Hypothalamus (tissue), 51 donors: ENCODE measurements at places on chromosomes 4 and X.

DNA sequence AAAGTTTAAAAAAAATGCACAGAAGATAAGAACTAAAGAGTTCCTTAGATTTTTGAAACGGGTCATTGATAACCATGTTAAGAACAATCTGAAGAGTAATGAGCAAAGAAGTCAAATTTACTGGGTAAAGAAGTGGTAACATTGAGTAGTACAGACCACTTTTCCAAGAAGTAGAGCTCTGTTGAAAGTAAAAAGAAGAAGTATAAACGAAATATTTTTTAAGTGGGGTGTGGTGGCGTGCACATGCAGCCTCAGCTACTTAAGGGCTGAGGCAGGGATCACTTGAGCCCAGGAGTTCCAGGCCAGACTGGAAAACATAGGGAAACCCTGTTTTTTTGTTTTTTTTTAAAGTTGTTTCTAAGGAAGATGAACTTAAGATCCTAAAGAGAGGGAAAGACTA, 68.5 kb downstream of the UBA6 start:
- DNase-seq, result no peak

DNA sequence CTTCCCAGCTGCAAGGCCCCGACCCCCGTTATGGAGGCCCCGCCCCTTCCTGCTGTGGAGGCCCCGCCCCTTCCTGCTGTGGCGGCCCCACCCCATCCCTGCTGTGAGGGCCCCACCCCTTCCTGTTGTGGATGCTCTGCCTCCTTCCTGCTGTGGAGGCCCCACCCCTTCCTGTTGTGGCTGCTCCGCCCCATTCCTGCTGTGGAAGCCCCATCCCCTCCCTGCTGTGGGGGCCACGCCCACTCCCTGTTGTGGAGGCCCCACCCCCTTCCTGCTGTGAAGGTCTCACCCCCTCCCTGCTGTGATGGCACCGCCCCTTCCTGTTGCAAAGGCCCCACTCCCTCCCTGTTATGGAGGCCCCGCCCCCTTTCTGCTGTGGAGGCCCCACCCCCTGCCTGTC, 104.9 kb upstream of the PSAPL1 start:
- DNase-seq, result no peak

DNA sequence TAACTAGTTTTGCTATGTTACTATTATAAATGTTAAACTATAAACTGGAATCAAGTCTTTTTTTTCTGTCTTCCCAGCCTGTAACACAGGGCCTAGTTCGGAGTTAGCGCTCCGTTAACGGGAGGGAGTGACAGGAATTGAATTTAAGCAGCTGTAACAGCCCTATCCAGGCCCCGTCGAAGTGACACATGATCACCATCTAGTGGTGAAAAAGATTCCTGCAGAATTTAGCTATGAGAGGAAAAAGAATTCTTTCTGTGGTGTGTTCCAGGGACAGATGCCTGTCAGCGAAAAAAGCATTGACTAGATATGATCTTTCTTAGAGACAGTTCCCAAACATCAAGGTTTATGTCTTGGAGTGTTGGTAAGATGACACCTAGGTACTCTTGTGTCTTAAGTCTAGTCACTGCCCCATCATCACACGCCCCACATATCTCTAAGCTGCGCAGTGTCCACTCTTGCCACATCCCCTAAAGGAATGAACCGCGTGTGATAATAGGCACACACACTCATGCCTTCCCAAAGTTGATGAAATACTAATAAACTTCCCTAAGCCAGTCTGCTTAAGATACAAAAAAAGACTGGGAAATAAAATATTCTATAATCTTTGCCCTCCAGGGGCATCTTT, 2.1 kb downstream of the GAB3 start:
- DNase-seq, result no peak

DNA sequence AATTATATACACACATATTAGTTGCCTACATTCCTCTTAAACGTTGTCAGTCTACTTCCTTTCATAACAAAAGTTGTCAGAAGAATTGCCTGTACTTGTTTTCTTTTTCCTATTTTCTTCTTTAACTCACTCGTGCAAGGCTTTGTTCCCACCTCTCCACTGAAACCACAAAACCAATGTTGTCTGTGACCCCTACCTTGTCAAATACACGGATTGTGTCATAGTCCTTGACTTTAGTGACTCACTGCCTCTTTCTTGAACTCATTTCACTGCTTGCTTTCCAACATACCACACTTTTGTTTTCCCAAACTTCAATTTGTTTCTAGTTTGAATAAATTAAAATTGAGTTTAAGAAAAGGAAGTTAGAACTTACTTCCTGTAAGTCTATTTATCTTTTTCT, 283.9 kb upstream of the AGA start:
- no peak for DNase-seq

DNA sequence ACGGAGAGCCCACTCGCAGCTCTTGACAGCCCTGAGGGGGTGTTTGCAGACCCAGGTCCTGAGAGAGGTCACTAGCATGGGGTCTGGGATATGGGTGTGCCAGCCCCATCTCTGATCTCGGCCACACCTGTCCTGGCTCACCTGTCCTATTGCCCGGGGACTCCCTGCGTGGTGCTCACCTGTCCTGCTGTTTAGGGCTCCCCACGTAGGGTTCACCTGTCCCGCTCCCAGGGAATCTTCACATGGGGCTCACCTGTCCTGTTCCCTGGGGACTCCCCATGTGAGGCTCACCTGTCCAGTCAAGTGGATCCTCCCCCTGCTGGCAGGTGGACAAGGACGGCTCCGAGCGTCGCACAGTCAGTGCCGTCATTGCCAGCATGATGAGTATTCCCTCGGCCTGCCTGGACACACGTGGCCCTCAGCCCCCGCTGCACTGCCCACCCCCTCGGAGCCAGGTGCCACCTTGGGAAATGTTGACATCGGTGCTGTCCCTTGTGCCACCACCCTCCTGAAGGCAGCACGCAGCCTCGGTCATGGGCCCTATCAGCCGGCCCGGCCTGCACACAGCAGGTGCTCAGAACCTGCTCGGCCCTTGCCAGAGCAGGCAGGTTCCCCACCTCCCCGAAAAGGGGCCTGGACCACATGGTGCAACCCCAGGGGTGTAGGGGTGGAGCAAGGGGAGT, 6.3 kb downstream of the SLC49A3 start:
- no peak for DNase-seq

DNA sequence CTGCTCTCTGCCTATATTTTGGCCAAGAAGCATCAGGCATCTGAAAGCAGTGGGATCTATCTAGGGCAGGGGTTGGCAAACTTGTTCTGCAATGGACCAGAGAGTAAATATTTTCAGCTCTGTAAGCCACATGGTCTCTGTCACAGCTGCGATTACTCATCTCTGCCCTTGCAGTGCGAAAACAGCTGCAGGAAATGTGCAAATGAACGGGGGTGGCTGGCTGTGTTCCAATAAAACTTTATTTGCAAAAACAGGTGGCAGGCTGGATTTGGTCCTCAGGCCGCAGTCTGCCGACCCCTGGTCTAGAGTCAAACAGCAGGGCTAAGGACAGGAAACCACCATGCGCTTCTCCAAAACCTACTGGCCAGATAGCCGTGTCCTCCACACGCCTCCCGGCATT, 48.6 kb downstream of the ACOX3 start:
- DNase-seq, result no peak

- no peak for DNase-seq
These were observed 79.6 kb downstream of the CCKAR start for GRCh38 chr4:26410385-26411293.

DNA sequence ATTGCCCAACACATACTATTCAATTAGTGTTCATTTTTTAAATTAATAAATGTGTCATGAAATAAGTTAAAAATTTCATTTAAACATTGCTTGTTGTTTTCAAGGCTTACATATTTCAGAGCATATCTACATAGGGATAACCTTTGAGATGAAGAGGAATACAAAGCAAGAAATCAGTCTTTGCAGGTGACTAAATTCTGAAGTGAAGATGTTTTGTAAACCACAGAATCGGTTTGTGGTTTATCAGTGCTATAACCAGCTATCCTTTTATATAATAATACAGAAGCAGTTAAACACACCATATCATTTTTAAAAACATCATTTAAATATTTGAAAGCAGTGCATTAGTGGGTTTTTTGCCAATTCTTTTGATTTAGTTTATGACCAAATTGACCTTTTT, 26.9 kb downstream of the FAM241A start:
- no peak for DNase-seq

DNA sequence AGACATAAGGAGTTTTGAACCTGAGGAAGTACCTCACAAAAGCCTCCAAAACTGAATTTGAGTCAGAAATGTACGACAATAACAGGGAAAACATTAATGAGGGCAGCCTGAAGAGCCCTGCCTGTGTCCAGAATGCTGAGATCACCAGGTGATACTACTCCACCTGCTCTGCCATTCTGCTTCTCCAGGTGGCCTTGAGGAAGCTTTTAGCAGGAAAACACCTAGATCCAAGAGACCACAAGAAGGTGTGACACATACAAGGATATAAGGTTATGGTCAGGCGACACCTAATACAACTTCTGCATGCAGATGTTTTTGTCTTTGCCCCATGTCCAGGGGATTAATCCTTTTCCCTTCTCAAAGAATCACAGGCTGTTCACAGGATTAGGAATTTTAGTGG, 15.3 kb downstream of the SOWAHB start:
- DNase-seq, result no peak

- no peak for DNase-seq
These were observed 35.4 kb upstream of the PDLIM3 start for GRCh38 chr4:185570727-185571126.

- no peak for DNase-seq
These were observed 320.2 kb upstream of the GATB start for GRCh38 chr4:152081024-152081423.

DNA sequence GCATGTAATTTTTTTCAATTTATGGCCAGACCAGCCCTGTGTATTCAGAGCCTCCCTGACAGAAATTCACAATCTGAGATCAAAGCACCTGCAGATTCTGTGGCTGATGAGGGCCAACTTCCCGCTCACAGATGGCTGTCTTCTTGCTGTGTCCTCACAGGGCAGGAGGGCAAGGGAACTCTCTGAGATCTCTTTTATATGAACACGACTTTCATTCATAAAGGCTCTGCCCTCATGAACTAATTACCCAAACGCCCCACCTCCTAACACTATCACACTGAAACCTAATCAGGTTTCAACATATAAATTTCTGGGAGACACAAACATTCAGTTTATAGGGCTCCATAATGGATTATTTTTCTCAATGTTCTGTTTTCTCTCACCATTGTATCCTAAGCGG, 192.6 kb downstream of the NWD2 start:
- no peak for DNase-seq

DNA sequence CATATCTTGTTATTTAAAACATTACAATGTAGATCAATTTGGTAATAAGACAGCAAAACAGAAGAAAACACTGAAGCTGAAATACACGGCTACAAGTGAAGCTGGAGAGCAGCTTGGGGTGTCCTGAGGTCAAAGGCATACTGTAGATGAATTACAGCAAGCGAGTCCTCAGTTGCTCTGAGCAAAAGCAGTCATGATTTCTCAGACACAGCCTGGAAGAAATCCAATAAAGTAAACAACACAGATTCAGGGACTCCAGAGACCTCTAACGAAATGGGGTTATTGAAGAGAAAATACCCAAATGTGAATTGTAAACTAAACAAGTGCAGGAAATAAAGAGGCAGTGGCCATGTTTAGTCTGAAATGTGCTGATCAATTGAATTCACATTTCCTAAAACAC, 324.4 kb downstream of the CAMK2D start:
- no peak for DNase-seq

- DNase-seq, result no peak
These were observed 3.8 kb downstream of the FGF16 start for GRCh38 chrX:77450996-77451395.

- DNase-seq, result no peak
These were observed 3.3 kb upstream of the OPN1LW start for GRCh38 chrX:154140742-154141141.

DNA sequence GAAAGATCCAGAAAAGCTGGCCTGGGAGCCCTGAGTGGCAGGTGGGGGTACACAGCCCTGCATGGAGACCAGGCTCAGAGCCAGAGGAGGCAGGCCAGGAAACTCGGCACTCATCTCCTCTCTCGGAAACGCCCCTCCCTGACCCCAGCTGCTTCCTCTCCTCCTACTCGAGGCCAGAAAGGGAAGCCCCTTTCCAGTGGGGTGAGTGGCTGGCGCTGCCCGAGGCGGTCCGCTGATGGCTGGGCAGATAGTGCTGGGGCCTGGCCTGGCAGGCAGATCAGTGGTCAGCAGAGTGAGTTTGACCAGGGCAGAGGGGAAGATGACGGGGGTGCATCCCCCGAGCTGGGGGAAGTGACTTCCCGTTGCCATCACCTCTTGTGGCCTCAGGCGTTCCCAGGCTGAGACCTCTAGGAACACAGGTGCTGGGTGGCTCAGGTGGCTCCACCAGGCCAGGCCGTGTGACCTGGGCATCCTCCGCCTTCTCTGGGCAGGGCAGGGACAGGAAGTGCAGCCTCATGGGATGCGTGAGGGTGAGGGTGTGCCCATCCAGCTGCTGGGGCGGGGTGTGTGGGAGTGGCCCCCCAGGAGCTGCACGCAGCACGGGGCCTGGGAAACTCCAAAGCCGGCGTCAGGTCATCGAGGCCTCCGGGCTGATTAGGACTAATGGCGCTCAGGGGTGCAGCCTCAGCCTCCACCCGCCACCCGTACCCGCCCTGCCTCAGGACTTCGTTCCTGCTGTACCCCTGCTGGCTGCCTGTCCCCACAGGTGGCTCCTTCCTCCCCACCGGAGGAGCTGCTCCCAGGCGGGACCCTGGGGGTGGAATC, 5.7 kb downstream of the SH3BP2 start:
- DNase-seq, result peak; percentile 51

GRCh38 chr4:184096561-184097240, 121.0 kb downstream of the ENPP6 start:
- DNase-seq, result no peak

DNA sequence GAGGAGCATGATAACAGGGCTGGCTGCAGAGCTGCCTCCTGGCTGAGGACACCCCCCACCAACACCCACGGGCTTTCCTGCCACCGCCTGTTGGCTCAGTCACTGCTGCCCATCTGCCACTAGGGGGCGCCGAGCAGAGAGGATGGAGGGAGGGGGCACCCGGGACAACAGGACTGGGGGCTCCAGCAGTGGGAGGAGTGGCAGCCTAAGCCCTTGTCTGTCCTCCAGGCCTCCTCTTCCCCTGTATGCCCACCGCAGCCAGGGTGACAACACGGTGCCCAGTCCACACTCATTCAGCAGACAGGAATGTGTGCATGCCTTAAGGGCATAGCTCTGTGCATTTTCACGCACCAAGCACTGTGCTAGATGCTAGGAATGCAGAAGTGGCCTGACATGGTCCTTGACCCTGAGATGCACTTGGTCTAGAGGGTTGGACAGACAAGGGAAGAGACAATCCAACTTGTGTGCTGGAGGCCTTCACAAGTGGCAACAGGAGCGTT, 149.9 kb downstream of the AMMECR1 start:
- peak; percentile 6 for DNase-seq

DNA sequence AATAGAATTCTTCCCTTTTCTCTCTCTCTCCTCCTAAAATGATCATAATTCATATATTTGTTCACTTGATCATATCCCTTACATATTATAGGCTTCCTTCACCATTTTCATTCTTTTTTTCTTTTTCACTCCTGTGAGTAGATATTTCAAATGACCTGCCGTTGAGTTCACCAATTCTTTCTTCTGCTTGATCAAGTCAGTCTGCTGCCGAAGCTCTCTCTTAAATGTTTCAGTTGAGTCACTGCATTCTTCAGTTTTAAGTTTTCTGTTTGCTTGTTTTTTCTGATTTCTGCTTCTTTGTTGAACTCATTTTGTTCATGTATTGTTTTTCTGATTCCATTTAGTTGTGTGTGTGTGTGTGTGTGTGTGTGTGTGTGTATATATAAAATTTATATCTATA, 354.3 kb downstream of the GPAT3 start:
- DNase-seq, result no peak
